ENCODE measurements at places on chromosomes 12 and 14.

DNA sequence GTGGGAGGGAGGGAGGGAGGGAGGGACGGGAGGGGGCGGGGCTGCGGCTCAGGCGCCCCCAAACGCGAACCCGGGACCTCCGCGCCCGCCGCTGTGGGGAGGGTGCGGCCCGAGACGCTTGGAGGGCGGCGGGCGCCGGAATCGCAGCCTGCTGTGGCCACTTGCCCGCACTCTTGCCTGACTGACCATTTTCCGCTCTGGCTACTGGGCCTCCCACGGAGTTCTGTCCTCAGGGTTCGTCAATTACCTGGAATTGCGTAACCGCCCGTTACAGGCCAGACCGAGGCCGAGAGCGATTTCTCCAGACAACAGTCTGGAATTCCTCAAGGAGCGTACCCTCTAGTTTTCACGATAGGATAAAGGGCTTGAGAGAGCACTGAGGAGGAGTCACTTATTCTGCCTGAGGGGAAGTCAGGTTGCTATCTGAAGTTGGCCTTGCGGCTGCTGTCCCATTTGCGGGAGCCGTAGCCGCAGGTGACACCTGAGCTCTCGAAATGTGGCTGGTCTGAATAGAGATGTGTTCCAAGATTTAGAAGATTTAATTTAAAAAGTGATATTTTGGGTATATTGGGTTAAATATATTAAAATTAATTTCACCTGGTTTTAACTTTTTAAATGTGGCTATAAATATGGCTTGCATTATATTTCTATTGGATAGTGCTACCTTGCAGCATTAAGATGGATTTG is 446 bp upstream of the ZNF641 start:
- DNase-seq = peak; percentile 90

DNA sequence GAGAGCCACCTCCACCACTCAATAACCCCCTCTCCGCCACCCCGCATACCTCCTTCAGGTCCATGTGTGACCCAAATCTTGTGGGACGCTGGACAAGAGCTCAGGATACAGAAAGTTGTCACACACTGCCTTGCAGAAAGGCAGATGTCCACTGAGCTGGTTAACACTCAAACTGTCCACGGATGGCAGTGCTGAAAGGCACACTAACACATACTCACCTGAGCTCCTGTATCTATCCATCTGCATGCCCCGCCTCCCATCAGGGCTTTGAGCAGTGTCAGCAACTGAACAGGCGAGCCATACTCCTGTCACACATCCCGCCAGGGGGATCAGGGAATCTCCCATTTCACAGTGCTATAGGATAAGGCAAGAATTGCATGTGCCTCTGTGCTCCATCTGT is 642.0 kb downstream of the GALC start:
- no peak for DNase-seq

DNA sequence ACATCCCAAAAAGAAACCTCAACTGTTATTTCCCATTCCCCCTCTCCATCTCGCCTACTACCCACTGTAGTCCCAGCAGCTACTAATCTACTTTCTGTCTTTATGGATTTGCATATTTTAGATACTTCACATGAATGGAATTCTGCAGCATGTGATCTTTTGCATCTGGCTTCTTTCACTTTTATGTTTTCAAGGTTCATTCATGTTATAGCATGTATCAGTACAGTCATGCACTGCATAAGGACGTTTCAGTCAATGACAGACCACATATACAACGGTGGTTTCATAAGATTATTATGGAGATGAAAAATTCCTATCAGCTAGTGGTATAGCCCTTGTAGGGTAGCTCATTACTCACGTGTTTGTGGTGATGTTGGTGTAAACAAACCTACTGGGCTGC is 24.5 kb downstream of the PCNX4 start:
- no peak for DNase-seq

DNA sequence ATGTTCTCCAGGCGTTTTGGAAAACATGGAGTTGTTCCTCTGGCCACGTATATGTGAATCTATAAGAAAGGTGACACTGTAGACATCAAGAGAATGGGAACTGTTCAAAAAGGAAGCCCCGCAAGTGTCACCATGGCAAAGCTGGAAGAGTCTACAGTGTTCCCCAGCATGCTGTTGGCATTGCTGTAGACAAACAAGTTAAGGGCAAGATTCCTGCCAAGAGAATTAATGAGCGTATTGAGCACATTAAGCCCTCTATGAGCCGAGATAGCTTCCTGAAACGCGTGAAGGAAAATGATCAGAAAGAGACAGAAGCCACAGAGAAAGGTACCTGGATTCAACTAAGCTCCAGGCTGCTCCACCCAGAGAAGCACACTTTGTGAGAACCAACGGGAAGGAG is 92.5 kb upstream of the EIF5 start:
- DNase-seq = no peak

DNA sequence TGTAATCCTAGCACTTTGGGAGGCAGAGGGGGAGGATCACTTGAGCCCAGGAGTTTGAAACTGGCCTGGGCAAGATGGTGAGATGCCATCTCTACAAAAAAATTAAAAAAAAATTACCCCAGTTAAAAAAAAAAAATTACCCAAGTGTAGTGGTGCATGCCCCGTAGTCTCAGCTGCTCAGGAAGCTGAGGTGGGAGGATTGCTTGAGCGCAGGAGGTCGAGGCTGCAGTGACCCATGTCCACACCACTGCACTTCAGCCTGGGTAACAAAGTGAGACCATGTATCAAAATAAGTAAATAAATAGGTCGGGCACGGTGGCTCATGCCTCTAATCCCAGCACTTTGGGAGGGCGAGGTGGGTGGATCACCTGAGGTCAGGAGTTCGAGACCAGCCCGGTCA is 128.8 kb downstream of the VRK1 start:
- no peak for DNase-seq

DNA sequence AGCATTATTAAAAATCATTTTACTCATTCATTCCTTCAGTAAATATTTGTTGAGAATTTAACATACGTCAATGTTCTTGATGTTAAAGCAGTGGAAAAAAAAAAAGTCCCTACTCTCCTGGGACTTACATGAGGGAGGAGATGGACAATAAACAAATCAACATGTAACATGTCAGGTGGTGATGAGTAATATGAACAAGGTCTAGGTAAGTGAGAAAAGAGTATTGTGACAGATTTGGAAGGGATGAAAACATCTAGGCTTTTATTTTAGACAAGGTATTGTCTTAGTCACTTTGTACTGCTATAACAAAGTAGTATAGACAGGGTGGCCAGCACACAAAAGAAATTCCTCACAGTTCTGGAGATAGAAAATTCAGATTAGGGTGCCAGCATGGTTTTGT is 167.2 kb downstream of the FSCB start:
- no peak for DNase-seq

DNA sequence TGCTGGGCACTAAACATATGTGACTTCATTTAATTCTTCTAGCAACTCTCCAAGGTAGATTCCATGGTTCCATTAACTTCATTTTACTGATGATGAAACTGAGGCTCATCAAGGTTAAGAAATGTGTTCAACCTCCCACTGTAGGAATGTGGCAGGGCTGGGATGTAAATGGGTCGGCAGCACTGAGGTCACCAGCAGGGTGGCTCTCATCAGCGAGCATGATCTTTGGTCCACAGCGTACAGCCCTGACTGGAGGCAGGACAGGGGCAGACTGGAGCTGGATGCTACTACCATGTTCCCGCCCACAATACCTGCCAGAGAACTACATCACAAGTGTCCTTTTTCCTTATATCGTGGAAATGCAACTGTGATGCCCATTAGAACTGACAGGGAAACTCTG is 4.6 kb downstream of the APPL2 start:
- DNase-seq = no peak

- DNase-seq = no peak
Observed at GRCh38 chr14:101891471-101891870, 72.9 kb upstream of the DYNC1H1 start.

- no peak for DNase-seq
Observed at GRCh38 chr12:95411466-95411865, 62.5 kb upstream of the METAP2 start.

DNA sequence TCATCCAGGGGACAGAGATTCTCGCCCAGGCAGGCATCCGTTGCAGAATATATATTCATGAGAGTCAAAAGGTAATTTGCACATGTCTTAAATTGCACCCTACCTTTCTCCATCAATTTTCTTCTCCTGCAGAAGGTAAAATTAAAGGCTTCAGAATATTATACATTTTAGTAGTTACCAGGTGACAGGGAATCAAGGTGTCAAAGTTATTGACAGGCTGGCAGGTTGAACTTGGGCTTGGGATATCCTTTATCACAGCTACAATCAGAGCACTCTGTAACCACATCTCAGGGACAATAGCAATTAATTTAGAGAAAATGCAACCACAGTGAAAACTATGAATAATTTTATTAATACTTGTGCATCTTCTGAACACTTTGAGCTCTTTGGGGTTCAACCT is 66.9 kb upstream of the GSC start:
- DNase-seq = no peak

- no peak for DNase-seq
Observed at GRCh38 chr12:132720606-132721345, 10.1 kb downstream of the PGAM5 start.

DNA sequence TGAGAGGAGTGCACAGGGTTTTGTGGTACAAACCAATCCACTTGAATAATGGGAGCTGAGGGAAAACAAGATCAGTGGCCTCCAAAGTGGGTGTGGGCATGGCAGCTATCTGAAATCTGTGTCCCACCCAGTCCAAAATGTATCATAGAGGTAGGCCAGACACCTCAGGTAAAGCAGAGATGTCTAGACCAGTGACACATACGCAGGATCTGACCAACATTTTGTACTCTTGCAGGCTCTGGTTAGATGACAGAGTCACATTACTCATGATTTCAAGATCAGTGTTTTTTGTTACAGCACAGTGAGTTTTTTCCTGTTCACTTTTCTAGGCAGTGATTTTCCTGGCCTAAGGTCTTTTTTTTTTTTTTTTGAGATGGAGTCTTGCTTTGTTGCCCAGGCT is 211.8 kb downstream of the PCNX1 start:
- no peak for DNase-seq

- no peak for DNase-seq
Observed at GRCh38 chr14:77488558-77488957, 10.1 kb downstream of the ISM2 start.

DNA sequence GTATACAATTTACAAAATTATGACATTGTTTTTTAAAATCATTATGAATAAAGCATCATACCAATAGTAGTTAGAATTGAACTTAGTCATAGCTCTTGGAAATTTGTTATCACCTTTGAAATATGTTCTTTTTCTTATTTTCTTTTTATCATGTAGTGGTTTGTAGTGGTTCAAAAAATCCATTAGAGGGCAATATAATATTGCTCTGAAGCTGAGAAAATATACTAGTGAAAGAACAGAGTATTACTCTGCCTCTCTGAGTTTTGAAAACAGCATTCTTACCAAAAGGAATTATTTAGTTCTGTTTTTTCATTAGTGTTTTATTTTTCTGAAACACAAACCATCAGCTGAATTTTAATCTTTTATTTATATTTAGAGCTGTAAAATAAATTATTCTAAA is 76.2 kb downstream of the PDZRN4 start:
- no peak for DNase-seq

GRCh38 chr14:98705871-98706300 is 566.1 kb downstream of the BCL11B start:
- DNase-seq = no peak

DNA sequence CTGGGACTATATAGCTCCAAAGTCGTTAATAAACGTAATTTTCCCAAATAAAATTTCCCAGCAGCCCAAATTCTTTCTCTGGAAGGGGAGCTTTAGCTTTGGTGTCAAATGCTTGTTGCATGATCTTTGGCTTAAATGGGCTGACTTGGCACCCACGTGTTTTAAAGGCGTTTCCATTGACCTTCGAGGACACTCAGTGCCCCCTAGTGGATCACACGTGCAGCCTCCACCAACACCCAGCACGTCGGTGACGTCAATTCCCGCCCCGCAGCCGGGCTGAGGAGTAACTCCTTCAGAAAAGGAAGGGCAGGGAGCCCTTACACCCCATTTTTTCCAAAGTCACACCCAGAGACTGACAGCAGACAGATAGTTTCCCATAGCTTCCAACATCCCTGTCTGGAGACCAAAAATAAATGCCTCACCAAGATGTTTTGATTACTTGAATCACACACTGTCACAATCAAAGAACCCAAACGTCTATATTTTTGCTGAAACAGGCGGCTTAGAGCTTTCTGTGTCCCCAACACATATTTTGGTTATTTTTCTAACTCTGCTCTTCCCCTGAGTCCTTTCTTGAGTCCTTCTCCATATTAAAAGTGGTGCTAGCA is 707.9 kb downstream of the AACS start:
- no peak for DNase-seq

GRCh38 chr12:69433653-69434052 is 36.5 kb upstream of the FRS2 start:
- DNase-seq = no peak

DNA sequence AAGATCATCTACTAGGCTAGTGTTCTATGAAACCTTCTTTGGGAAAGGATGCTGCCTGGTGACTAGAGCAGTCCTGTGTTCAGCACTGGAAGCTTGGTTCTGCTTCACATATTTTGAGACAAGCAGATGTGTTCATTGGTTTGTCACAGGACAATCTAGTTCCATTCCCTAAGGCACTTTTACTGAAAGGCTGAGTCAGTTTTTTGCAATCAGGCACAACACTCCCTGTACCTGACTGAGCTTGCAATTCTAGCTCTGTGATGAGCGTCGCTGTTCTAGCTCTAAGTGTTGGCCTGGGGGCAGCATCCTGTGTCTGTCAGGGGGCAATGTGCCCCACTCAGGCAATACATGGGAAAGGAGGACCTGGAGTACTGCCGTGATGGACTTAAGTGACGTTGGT is 144.4 kb downstream of the CAND1 start:
- no peak for DNase-seq

DNA sequence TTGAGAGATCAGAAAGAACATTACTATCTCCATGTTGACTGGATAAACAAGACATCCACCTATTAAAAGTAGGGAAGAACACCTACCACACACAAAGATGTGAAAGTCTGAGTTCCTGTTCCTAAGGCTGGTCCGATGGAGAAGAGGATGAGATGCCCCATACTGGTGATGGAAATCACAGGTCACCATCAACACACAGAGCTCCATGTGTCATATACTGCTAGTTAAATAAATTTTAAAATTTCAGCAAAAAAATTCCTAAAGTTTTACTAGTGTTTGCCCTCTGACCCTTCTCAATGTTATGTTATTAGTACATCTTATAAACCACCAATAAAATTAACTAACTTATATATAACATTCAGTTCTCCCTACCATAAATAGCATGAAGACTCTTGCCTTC is 59.1 kb downstream of the KCNA5 start:
- DNase-seq = no peak

- no peak for DNase-seq
Observed at GRCh38 chr12:111942557-111942956, 70.4 kb downstream of the TMEM116 start.

- DNase-seq = no peak
Observed at GRCh38 chr12:49952391-49953055, 2.0 kb downstream of the AQP2 start.

Data from muscle of back (tissue), 13 donors.